ENCODE measurements at places on chromosomes 13 and 19. TPM values are rescaled to one million over a fixed set of nuclear protein-coding genes. Genes with fewer than 3 reads are reported as not detected.
A peak's percentile ranks its signal among the peaks of the same experiment; 100 is the strongest.

DNA sequence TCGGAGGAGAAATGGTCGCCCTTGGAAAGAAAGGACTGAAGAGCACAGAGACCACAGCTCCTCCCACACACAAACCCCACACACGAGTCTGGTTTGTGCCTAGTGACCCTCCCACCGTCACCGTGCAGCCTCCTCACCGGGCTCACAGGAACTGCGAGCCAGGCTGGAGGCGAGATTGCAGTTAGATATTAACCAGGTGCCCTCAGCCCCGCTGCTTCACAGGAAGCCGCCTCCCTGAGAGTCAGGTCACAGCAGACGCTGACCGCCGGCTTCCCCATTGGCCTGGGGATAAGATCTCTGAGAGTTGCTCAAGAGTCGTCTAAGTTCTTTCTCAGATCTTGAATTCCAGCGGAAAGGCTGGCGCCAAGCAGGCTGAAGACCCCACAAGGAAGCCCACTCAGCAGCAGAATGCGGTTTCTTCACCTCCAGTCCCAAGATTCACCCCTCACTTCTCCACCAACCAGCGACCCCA, 870 bp downstream of the ZNF44 start:
- DNase-seq = peak; percentile 55

- DNase-seq = no peak
Observed at GRCh38 chr19:12984683-12985048, 10.6 kb upstream of the NFIX start.

- DNase-seq = no peak
Observed at GRCh38 chr13:114149774-114150740, 17.6 kb upstream of the RASA3 start.

- DNase-seq = no peak
Observed at GRCh38 chr19:6588508-6589345, 2.2 kb downstream of the CD70 start.

DNA sequence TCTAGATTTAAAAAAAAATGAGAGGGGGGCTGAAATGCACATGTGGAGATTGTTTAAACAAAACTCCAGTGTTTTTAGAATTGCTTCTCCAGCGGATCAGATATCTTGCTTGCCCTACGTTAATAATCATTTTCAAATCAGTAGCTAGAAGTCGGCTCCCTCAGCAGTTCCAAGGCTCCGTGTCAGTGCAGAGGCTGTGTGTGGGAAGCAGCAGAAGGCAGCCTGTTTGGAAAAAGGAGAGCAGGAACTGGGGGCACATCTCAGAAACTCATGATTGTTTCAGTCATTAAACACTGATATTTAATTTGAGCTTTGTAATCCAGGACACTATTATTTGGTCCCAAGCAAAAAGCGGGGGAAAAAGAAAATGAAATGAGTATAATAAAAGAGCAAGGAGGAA, 50.9 kb downstream of the SOX21 start:
- no peak for DNase-seq

DNA sequence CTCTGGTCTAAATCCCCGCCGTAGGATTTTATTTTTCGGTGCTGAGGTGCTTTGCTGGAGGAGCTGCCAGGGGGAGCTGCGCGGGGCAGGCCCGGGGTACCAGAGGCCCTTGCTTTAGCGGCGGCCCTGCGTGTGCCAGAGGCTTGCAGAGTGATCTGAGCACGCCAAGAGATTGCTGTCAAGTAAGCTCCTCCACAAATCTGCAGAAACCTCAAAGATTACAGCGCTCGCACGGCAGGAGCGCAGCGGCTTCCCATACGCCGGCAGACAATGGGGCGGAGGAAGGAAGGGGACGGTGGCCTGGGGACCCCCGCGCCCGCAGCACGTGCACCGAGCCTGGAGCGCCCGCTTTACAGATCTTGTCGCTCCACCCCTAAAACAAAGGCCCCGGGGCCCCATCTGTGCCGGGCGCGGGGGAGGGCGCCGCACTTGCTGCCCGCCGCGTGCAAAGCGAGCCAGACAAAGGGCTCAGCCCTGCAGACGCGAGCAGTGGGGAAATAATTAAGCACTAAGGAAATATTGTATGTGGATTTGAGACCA, 9.1 kb upstream of the C19orf12 start:
- DNase-seq = no peak

GRCh38 chr19:7701654-7702457, at the start of gene FCER2:
Gene FCER2 (minus strand): TSS chr19:7702131. CDS start chr19:7699760, 2,371 bp downstream.
- DNase-seq = no peak

GRCh38 chr13:53254500-53254899, 225.9 kb downstream of the OLFM4 start:
- DNase-seq = peak; percentile 6

DNA sequence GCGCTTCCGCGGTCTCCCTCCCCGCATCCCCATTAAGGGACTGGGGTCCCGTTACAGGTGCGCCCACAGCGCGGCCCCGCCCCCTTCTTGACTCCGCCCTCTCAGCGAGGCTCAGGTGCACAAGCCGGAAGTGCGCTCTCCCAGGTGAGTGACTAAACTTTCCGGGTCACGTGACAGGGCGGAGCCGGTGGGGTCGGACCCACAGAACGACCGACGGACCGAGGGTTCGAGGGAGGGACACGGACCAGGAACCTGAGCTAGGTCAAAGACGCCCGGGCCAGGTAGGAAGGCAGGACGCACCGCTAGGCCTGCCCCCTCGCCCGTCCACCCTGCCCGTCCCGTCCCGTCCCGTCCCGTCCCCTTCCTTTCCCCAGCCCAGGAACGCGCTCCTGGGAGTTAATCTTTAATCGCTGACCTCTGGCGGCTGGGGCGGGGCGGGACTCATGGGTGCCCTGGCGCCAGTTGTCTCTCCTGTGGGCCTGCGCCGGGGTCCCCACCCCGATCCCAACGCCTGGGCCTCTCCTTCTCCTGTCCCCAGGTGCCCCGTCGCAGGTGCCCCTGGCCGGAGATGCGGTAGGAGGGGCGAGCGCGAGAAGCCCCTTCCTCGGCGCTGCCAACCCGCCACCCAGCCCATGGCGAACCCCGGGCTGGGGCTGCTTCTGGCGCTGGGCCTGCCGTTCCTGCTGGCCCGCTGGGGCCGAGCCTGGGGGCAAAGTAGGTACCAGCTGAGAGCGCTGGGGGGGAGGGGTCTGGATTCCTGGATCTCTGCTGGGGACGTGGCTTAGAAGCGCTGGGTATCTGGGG, at the start of gene CRB3:
Gene CRB3 (plus strand): TSS at position 202 of the 804 bp plus-strand sequence. CDS start 431 bp downstream, at position 633.
- peak; percentile 90 for DNase-seq

GRCh38 chr19:44003461-44004009, 778 bp downstream of the ZNF230 start:
- no peak for DNase-seq

DNA sequence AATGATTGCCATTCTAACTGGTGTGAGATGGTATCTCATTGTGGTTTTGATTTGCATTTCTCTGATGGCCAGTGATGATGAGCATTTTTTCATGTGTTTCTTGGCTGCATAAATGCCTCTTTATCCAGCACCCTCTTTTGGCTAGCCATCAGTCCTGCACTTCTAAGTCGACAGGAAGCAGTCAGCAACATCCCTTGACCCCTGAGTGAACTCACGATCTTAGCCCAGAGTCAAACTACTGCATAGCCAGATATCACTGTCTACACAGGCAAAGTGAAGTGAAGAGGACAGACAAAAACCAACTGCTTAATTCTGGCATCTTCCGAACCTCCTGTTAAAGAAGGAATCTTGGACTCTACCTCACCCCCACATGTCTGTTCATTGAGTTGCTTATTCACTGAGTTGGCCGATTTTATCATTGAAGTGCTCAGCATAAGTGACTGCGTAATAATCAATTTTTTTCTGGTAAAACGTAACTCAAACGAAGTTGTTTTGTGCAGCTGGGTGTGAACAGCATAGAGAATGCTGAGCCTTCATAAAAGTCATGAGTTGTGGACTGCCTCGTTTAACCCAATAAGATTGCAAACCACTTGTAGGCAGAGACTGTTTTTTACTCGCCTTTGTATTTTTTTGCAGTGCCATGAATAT, 304.2 kb downstream of the COG6 start:
- DNase-seq = no peak

DNA sequence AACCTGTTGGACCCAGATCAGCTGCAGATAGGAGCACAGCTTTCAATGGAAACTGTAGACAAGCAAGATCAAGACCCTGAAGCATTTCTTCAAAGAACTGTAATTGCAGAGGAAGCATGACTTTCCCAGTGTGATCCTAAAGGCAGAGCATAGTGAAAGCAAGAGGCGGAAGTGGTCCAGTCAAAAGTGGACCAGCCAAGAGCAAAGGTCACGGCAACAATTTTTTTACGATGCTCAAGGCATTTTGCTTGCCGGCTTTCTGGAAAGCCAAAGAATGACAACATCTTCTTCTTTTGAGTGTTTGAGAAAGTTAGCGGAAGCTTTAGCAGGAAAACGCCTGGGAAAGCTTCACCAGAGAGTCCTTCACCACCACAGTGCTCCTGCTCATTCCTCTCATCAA, 111.6 kb downstream of the RNF17 start:
- DNase-seq = no peak

DNA sequence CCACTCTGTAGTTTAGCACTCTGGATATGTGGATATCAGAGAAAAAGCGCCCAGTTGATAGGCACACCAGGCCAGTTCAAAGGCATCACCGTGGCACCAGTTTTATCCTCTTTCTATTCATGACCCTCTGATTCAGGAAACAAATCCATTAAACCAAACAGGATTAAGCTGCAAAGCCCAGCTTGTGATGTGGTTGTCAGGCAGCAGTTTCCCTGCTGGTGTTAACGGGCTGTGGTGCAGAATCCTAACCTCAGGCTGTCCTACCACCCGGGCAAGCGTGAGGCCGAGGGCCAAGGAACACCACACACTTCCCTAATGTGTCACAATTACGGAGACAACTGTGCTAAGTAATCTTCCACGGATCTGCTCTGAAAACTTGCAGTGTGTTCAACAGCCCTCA, 209.1 kb downstream of the OLFM4 start:
- no peak for DNase-seq

GRCh38 chr19:49782515-49782914, 15.7 kb downstream of the AP2A1 start:
- no peak for DNase-seq

GRCh38 chr19:58054901-58055874, 3.9 kb upstream of the ZNF135 start:
- no peak for DNase-seq

- peak; percentile 16 for DNase-seq
Observed at GRCh38 chr13:66405908-66406802, 824.0 kb downstream of the PCDH9 start.

DNA sequence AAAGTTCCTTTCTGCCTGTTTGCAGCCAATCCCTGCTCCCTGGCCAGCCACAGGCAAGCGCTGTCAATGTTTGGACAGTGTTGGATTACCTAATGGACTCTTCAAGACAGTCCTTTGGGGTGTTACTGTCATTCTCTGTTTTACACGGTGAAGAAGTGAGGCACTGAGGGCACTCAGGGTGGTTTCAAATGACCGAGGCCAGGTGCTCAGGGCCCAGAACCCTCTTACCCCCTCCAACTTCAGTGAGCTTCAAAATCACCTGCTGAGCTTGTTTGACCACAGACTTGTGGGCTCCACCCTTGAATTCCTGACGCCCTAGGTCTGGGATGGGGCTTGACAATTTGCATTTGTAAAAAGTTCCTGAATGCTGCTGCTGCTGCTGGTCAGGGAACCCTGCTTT, 97.9 kb downstream of the GGACT start:
- DNase-seq = no peak

GRCh38 chr19:35696835-35697234, 7.5 kb upstream of the ZBTB32 start:
- no peak for DNase-seq

PBX4 gene
- total RNA-seq = 2.6 TPM

LIPE gene
- total RNA-seq = 24.8 TPM

SULT2A1 gene
- not detected for total RNA-seq

RPL21 gene
- total RNA-seq = 1,109 TPM

RCBTB1 gene
- 29.4 TPM for total RNA-seq

ZNF284 gene
- total RNA-seq = 1.8 TPM

SOX1 gene
- not detected for total RNA-seq

All from prostate gland (tissue), 2 donors.